Smooth muscle cell of the brain vasculature (primary cell): ENCODE measurements at places on chromosomes 1 and 21.
A peak's percentile ranks its signal among the peaks of the same experiment; 100 is the strongest.

DNA sequence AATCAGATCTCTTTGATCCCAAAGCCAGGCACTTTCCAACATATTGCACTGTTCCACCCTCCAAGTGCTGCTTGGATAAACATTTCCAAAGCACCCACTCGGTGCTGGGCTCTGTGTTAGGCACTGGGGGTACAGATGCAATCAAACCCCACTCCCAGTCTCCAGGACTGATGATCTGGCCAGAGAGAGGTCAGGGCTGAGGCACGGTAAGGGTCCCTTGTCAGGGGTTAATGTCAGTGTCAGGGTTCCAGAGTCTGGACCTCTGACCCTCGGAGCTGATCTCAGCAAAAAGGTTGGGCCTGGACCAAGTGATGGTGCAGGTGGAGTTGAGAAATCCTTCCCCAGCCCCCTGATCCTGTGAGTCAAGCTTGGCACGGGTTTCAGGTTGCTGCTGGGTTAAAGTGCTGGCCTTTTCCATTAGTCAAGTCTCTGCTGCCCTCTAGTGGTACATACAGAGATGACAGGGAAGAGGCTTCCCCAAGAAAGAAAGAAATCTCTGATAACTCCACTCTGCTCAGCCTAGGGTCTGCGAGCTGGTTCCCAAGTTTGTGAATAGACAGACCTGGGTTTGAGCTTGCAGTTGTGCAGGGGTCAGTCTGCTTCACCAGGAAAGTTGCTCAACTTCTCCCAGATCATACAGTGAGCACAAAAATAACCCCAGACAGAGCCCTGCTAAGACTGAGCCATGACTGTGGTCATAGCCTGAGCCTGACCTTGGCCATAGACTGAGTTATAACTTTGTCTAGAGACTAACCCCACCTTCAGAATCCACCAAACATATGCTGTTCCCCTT, 74.6 kb downstream of the DMRTA2 start:
- DNase-seq = peak; percentile 47

- DNase-seq = no peak
These were observed 31.0 kb downstream of the KANK4 start for GRCh38 chr1:62288224-62288623.

GRCh38 chr1:169090900-169091311, 15.6 kb upstream of the ATP1B1 start:
- DNase-seq = no peak

- DNase-seq = no peak
These were observed 95.9 kb downstream of the CAMTA1 start for GRCh38 chr1:6880951-6881690.

- DNase-seq = no peak
These were observed 78.6 kb downstream of the POFUT2 start for GRCh38 chr21:45209046-45209445.

GRCh38 chr1:227942716-227943261, 4.9 kb downstream of the WNT9A start:
- DNase-seq = no peak

DNA sequence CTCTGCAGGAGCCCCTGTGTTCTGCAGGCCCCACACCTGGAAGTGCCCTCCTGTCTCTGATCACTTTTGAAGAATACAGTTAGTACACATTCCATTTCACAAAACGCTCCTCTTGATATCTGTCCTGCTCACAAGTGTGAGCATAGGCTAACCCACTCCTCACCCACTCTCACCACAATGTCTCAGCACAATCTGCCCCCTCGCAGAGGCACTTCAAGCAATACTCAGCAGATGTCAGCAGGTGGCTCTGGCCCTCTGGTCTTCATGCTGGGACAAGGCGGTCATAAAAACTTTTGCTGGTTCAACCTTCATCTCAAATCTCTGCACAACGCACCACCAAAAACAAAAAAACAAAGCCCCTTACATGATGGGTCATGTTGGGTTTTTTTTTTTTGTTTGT, 671.2 kb downstream of the MATN1 start:
- no peak for DNase-seq

GRCh38 chr1:91172541-91172940, 150.7 kb upstream of the ZNF644 start:
- no peak for DNase-seq

DNA sequence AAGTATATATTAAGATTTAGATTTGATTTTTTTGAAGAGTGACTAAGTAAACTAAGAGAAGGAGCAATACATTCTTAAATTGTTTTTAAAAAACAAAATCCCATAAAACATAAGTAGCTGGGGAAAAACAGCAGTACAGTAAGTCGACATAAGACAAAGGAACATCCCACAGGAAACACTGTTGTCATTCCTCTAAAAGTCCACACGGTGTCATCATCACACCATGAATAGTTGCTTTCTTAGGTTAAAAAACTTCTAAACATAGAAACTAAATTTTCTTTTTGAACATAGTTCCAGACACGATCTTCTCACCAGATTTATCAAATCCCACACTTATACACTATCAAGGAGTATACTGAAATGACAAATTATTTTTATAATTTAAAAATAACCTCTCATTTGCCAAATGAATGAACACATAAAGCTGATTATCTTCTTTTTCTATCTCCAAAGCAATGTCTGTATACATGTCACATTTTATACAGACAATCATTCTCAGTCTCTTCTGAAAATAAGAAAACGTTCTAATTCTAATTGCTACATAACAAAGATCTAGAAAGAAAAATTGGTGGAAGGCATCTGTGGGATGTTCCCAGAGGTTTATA, 15.8 kb downstream of the ODF2L start:
- peak; percentile 63 for DNase-seq

DNA sequence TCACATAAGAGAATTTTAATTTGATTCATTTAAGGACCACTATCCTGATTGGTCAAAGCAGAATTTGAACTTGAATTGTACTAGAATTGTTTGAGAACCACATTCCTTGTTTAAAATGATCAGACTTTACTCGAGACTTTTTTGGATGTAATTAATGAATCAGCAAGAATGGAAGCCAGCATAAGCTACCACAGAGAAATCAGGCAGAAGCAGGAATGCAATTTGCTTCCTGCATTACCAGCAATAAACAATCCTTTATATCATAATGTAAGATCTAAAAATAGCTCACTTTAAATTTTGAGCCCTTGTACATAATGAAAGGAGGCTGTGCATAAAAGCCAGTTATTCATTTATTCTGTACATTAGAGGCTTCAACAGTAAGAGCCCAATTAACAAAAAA, 119.8 kb upstream of the BACE2 start:
- no peak for DNase-seq

DNA sequence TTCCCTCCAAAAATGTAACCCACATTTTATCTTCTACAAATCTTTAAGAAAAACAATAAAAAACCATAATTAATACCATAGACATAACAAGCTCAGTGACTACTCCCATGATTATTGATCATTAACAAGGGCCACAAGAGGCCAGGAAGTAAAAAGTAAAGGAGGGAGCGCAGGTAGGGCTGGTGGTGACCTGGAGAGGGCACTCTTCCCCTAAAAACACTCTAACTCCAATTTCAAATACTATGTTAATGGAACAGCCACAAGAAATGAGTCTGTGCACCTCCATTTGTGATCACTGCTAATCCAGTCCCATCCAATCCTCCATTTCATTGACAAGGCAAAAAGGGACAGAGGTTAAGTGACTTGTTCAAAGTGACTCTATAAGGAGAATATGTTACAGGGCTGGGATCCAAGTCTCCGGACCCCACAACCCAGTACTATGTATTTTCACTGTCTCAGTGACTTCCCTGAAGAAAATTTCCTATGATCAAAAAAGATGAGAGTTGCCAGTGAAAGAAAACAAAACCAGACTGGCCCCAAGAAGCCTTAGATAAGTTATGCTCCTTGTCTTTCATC, 41.2 kb upstream of the CFAP298 start:
- no peak for DNase-seq

- no peak for DNase-seq
These were observed 192.5 kb upstream of the ST6GALNAC5 start for GRCh38 chr1:76674689-76675210.

GRCh38 chr1:208178091-208178529, 66.1 kb downstream of the PLXNA2 start:
- DNase-seq = no peak

DNA sequence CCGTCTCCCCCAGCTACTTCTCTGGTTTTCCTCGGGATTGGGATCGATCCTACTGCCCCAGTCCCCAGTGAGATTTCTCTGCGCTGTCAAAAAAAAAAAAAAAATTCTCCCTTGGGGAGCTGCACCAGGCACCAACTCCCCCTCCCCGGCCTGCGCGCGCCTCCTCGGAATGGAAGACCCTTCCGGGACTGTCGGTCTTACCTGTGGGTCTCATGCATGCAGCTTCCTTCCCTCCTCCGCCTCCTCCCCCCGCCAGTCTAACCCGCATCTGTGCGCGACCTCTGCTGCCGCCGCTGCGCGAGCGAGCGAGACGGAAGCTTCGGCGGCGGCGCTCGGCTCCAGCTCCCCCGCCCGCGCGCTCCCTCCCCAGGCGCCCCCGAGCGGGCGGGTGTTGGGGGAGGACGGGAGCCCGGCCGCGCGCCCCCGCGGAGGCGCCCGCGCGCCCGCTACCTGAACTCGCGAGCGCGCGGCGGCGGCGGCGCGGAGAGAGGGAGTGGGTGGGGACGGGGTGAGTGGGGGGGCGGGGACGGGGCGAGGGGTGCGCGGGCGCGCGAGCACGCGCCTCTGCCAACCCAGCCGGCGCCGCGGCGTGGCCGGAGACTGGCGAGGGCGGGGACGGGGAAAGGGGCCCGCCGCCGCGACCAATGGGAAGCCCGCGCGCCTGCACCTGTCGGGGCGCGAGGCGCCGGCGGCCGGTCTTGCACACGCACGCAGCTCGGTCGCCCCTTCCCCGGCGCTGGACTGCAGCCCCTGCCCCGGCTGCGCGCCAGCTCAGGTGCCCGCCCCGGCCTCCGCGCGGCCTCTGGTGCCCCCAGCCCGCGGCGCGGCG, at the start of gene SUSD4:
Gene SUSD4, minus strand, starts transcription at position 321 of the 829 bp plus-strand sequence. CDS start 751 bp downstream, outside the sequence.
- no peak for DNase-seq

DNA sequence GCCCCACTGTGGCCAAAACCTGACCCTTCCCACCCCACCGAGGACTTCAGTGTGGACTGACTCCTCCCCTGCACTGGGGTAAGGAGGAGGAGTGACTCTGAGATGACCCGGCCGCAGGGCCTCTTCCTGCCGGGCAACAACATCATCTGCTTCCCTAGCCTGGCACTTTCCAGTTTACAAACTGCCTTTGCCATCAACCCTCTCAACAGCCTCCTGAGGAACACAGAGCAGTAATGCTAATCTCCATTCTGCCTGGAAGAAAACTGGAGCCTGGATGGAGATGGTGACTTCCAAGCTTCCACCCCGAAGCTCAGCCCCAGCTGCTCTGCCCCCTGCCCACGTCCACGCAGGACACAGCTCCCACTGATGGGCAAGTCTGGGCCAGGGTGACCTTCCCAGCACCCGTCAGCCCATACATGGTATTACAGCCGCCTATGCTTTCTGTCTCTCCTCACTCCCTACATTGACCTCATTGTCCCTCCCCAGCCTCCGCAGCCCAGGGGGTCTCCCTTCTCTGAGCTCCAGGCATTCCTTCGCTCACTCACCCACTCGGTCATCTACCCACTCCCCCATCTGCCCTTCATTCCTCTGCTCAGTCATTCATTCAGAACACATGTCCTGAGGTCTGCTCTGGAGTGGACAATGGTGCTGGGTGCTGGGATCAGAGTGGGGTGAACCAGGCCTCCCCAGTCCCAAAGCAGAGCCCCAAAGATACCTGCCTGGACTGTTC, 34.2 kb downstream of the RAP1GAP start:
- DNase-seq = no peak

GRCh38 chr1:99677416-99677815, 31.5 kb downstream of the PALMD start:
- DNase-seq = no peak

DNA sequence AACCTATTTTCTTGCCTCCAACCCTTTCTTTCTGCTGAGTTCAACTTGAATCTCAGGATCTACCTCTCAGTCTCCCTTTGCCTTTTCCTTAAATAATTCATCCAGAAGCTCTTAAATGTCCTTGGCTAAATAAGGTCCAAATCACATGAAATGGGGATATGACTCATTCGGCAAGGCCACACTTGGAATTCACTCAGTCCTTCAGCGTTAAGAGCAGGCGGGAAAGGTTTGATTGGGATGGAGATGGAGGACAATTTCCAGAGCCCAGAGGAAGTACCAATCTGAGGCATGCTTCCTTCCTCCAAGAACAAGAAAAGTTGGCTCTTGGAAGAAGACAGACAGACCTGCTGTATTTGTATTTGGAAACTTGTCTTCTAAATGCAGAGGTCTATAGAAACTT, 128.5 kb downstream of the PROX1 start:
- no peak for DNase-seq

DNA sequence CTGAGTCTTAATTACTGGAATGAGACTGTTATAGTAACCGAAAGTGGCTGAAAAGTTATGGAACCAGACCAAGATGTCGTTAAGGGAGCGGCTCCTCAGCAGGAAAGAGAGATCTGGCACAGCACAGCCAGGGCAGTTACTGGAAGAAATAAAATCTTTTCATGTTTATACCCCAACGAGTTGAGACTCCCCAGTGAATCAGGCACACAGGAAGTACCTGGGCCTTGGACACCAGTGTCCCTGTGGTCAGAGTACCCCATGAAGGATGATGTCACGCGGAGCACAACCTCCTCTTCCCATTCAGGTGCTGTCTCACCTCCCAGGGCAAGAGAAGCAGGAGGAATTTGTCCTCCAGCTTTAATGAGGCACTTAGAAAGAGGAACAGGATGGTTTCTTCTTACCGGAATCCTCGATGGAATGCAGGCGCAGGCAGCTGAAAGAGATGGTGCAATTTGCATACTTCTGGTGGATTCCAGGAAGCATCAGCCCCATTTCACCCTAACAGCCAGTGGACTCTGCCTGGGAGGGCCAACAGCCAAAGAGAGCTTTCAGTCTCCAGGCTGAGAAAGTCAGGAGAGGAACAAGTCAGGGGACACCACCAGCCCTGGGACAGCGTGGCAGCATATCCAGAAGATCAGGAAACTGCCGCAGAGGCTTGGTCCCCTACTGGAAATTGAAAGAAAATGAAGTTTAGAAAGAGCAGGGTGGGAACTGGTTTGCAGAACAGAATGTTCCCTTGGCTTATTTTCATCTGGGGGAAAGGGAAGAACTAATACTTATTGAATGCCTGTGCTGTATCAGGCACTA, 35.9 kb upstream of the CTTNBP2NL start:
- DNase-seq = no peak

GRCh38 chr1:247475793-247476192, 17.9 kb upstream of the OR2B11 start:
- DNase-seq = no peak

- no peak for DNase-seq
These were observed 5.2 kb downstream of the AK2 start for GRCh38 chr1:33031506-33031905.

GRCh38 chr1:89213347-89213746, 14.6 kb upstream of the GBP4 start:
- DNase-seq = no peak

GRCh38 chr1:58968360-58968952, 184.6 kb upstream of the JUN start:
- DNase-seq = no peak
